ENCODE measurements at places on chromosomes 2 and 18. TPM values are rescaled to one million over a fixed set of nuclear protein-coding genes. Genes with fewer than 3 reads are reported as not detected.

Gene MYL12A
- 544 TPM for polyA plus RNA-seq

Gene HOXD3
- 0.36 TPM for polyA plus RNA-seq

Gene POU3F3
- polyA plus RNA-seq = not detected

Gene MYL1
- polyA plus RNA-seq = not detected

Gene OBSL1
- 31.8 TPM for polyA plus RNA-seq

Gene GCKR
- 0.25 TPM for polyA plus RNA-seq

Gene LHCGR
- not detected for polyA plus RNA-seq

Gene MC2R
- polyA plus RNA-seq = not detected

DNA sequence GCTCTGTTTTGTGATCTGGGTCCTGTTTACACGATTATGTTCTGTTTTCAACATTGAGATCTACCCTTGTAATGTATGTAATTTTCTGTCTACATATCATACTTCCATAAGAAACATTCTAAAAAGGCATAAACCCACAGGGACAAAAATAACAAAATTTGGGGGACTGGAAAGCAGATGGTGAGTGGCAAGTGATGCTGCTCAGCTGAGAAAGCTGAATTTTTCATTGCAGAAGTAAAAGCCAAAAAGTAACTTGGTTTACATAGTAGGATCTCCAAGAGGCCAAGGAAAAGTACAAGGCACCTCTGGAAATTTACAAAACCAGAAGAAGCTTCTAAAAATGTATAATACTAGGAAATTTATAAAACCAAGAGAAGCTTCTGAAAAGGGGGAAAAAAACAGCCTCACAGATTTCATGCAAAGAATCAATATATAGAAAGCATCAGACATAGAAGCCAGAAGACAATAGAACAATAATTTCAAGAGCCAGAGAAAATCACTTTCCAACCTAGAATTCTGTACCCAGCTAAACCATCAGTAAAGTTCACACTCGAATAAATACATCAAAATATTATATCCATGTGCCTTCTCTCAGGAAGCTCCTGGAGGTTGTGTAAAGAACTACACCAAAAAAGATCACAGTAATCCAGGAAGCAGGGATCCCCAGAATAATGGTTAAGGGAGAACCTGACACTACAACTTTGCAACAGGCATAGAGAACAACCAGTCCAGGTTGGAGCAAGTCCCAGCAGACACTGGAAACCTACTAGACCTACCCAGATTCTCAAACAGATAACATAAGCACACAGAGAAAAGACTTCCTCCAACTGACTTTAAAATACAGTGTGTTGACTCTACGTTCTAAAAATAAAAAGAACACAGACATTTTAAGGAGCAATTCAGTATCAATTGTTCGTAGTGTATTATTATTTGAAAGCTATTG lies 401.7 kb upstream of the HS6ST1 start:
- DNase-seq = no peak

DNA sequence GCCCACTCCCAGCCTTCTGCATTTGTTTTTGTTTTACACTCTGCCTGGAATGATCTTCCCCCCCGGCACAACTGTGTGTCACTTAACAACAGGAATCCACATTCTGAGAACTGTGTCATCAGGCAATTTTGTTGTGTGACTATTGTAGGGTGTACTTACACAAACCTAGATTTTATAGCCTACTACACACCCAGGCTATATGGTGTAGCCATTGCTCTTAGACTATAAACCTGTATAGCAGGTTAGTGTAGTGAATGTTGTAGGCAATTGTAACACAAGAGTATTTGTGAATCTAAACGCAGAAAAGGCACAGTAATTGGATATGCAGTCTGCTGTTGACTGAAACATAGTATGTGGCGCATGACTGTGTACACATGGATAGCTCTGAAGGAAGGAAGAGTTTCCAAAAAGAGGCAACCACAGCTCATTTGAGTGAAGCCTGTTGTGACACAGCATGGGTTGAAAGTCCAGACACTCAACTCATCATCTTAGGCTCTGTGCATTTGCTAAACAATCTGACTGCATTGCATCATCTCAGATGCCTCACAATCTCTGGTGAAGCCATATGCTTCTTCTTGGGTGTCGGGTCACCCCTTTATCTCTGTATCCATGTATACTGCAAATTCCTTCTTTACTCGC lies 506.6 kb upstream of the SPHKAP start:
- DNase-seq = peak; percentile 5

DNA sequence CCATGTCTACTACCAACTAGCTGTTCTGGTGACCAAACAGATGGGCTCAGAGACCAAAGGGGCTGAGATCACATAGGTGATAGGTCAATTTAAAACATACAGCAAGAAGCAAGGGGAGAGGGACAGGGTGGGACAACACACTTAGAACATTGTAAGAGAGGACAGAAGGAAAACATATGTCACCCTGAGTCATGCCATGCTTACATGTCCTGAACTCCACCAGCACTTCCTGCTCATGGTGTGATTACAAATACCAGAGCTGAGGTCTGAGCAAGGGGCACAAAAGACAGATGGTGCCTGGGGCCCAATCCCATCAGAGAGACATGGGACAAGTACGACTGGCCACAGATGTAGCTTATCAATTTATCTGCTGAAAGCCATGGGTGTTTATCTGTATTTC lies 28.7 kb upstream of the GALNT14 start:
- no peak for DNase-seq

DNA sequence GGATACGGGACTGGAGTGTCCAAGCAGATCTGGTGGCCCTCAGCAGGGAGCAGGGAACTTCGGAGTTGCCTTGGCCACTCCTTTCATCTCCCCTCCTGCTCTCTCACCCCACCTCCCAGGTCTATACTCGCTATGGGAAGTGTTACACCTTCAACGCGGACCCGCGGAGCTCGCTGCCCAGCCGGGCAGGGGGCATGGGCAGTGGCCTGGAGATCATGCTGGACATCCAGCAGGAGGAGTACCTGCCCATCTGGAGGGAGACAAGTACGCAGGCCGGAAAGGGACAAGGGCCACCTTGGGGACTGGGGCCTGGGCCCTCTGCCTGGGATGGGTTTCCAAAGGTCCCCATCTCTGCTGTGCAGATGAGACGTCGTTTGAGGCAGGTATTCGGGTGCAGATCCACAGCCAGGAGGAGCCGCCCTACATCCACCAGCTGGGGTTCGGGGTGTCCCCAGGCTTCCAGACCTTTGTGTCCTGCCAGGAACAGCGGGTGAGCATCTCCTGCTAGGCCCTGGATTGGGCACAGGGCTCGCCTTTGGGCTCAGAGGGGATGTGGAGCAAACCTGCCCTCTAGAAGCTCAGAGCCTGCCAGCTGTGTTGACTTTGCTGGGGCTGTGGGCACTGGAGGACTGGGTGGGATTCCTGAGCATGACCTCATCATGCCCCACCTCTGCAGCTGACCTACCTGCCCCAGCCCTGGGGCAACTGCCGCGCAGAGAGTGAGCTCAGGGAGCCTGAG lies 11.8 kb downstream of the CHPF start:
- DNase-seq = no peak

DNA sequence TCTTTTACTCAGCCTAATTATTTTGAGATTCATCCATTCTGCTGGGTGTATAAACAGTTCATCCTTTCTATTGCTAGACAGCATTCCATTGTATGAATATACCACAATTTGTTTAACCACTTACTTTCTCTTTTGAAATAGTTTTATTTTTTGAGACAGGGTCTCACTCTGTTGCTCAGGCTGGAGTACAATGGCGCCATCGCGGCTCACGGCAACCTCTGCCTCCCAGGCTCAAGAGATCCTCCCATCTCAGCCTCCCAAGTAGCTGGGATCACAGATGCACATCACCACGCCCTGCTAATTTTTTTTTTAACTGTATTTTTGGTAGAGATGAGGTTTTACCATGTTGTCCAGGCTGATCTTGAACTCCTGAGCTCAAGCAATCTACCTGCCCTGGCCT lies 54.5 kb downstream of the USP37 start:
- no peak for DNase-seq

GRCh38 chr18:75297731-75298130 lies 87.1 kb downstream of the TSHZ1 start:
- no peak for DNase-seq

DNA sequence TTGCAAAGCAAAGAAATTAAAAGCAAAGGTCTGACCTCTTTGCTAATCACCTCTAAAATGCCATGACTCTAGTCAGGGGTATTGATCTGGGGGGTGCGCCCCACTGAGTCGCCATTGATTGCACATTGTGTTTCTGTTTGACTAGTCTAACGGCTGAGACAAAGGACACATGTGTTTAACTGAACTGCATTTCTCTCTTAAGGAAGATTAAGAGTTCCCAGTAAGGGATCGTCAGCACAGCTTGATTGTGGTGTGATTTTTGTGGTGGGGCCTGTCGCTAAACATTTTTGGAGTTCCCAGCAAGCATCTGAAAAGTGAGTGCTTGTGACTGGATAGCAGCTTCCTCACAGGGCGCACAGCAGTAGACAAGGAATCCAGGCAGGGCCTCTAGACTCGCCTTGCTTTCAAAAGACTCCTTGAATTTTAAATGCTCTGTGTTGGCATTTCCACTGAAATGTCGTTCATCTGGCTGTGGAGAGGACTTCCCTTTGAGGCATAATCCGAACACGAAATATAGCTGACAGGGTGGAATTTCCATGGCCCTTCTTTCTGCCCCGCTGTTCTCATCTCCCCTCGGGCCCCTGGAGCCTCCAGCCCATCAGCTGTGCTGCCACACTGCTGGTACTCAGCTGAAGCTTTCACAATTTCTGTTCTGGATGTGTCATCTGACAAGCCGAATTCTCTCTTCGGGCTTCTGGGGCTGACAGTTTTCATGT lies 126.3 kb downstream of the FAM168B start:
- DNase-seq = no peak

- DNase-seq = no peak
Observed at GRCh38 chr2:206198677-206199076, 39.0 kb downstream of the EEF1B2 start.

Data from A549 (cell line).